ENCODE measurements at places on chromosomes 1 and 21. TPM values are rescaled to one million over a fixed set of nuclear protein-coding genes. Genes with fewer than 3 reads are reported as not detected.

Gene PLEKHA6
- total RNA-seq, result 2.8 TPM

Gene ALDH4A1
- 12.5 TPM for total RNA-seq

Gene TMEM82
- not detected for total RNA-seq

Gene ECM1
- 20.0 TPM for total RNA-seq

Gene RNU1-2
- total RNA-seq, result under 0.01 TPM

Gene SHISA4
- total RNA-seq, result 7.2 TPM

Gene UTS2
- total RNA-seq, result not detected

Gene NKAIN1
- total RNA-seq, result not detected

Gene SPRR2D
- total RNA-seq, result not detected

Gene FAM151A
- total RNA-seq, result not detected

Gene DLGAP3
- 0.89 TPM for total RNA-seq

Gene CNR2
- total RNA-seq, result 0.09 TPM

Gene PKLR
- total RNA-seq, result 0.09 TPM

Gene C8A
- 0.12 TPM for total RNA-seq

Gene APOBEC4
- 5.3 TPM for total RNA-seq

Gene OR4F29
- not detected for total RNA-seq

Gene TRAF3IP3
- 6.9 TPM for total RNA-seq

Gene SPRR1B
- not detected for total RNA-seq

Gene LIPI
- not detected for total RNA-seq

Gene S100A10
- total RNA-seq, result 801 TPM

Gene FCRL1
- total RNA-seq, result 3.4 TPM

Gene RGS13
- total RNA-seq, result 0.48 TPM

Gene HCRTR1
- total RNA-seq, result not detected

Gene SLC6A17
- total RNA-seq, result 0.03 TPM

Gene UBXN10
- total RNA-seq, result 19.7 TPM

Gene AKT3
- 39.4 TPM for total RNA-seq

Gene TRIM45
- 3.1 TPM for total RNA-seq

Gene ACTL8
- not detected for total RNA-seq

Gene FGGY
- 19.2 TPM for total RNA-seq

Measured in lung (tissue), 17 donors.